Heart right ventricle (tissue), 16 donors: ENCODE measurements at places on chromosomes 7 and 10. TPM values are rescaled to one million over a fixed set of nuclear protein-coding genes. Genes with fewer than 3 reads are reported as not detected.

Gene MPP7
- 12.8 TPM for total RNA-seq

DNA sequence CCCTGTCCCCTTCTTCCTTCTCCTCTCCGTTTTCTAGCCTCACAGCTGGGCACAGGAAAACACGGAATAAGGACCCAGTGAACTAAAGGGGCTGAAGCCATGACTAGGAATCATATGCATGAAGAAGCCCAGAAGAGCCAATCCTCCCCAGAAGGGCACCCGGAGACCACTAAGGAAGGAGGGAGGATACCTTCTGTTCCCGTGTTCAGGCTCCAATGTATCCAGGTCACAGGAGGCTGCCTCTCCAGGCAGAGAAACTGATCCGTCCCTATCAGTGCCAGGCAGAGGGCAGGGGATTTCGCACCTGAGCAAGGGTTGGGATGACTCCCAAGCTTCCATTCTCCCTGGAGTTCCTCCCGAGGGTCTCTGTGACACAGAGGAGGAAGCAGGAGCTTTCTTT lies 246.6 kb downstream of the SNX10 start:
- H3K36me3 ChIP-seq: no peaks in the 10 kb centered on the region
- no peak overlapping the region for H3K27ac ChIP-seq
- H3K27me3 ChIP-seq: peaks cover 68% of the 10 kb centered on the region
- DNase-seq: no peak
- H3K4me3 ChIP-seq: no peak overlapping the region

DNA sequence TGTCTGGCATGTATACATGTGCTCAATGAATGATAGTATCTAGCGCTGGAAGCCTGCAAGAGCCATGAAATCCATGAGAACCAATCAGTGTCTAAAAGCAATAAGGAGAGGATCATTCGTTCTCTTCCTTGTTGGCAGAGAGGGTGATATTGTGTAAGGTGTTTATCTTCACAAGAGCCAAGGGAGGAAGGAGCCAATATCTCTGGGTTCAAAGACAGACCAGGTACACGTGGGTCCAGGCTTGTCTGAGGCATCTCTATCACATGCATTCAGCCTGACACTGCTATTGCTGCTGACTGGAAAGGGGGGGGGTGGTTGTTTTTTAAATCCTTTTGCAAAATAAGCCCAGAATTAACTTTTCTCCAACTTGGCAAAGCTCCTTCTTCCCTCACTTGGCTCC lies 4.0 kb downstream of the SEC31B start:
- H3K4me1 ChIP-seq: peaks cover 15% of the 10 kb centered on the region
- DNase-seq: no peak
- H3K27me3 ChIP-seq: no peaks in the 10 kb centered on the region
- H3K36me3 ChIP-seq: no peaks in the 10 kb centered on the region

Gene AHCYL2
- 5.1 TPM for total RNA-seq

GRCh38 chr7:143499246-143499645 lies 21.6 kb downstream of the TAS2R41 start:
- DNase-seq: peak; percentile 76
- no peaks in the 10 kb centered on the region for H3K4me1 ChIP-seq
- H3K4me3 ChIP-seq: no peak overlapping the region
- H3K36me3 ChIP-seq: no peaks in the 10 kb centered on the region
- H3K27ac ChIP-seq: peak overlapping the region; percentile 87

Gene AP5Z1
- total RNA-seq: 12.3 TPM

Gene VWA2
- total RNA-seq: not detected

Gene SPDYE6
- total RNA-seq: not detected

Gene CCDC172
- not detected for total RNA-seq

DNA sequence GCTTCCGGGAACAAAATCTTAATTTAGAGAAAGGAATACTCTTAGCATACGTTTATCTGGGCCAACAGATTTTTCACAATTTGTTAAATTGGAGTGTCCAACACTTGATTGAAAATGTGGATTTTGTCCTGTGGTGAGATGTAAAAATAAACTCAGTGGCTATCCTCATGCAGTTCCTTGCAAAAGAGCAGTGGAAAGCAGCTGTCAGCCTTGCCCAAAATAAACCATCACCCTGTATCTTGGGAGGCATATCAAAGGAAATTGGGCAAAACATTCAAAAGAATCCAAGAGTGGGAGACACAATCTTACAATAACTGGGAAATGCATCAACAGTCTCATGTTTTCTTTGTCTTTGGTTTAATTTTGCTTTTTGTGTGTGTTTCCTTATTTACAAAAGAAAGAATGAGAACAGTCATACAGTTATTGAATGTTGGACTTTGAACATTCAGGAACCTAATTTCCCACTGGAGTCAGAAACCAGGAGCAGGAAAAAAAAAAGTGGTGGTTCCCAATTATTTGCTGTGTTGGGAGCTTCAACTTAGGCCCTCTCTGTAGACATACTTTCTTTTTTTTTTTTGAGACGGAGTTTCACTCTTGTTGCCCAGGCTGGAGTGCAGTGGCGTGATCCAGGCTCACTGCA lies 44.4 kb upstream of the DGKI start:
- no peak for DNase-seq
- peaks cover 23% of the 10 kb centered on the region for H3K36me3 ChIP-seq
- peaks cover 26% of the 10 kb centered on the region for H3K4me1 ChIP-seq
- peak overlapping the region; percentile 74 for H3K27ac ChIP-seq
- H3K27me3 ChIP-seq: no peaks in the 10 kb centered on the region

- H3K27me3 ChIP-seq: no peaks in the 10 kb centered on the region
- no peak for DNase-seq
- H3K4me3 ChIP-seq: no peak overlapping the region
- H3K27ac ChIP-seq: no peak overlapping the region
Measured at GRCh38 chr10:31888442-31888841, 40.2 kb downstream of the ARHGAP12 start.

GRCh38 chr10:132243626-132244025 lies 56.9 kb downstream of the DPYSL4 start:
- no peak overlapping the region for H3K4me3 ChIP-seq
- H3K36me3 ChIP-seq: no peaks in the 10 kb centered on the region
- no peak for DNase-seq
- H3K4me1 ChIP-seq: peaks cover 8% of the 10 kb centered on the region
- no peaks in the 10 kb centered on the region for H3K27me3 ChIP-seq

GRCh38 chr7:25967278-25968204 lies 184.5 kb upstream of the NFE2L3 start:
- peaks cover 11% of the 10 kb centered on the region for H3K27me3 ChIP-seq
- no peaks in the 10 kb centered on the region for H3K4me1 ChIP-seq
- no peak overlapping the region for H3K27ac ChIP-seq
- DNase-seq: no peak
- H3K36me3 ChIP-seq: no peaks in the 10 kb centered on the region

- H3K4me1 ChIP-seq: peaks cover 67% of the 10 kb centered on the region
- H3K36me3 ChIP-seq: no peaks in the 10 kb centered on the region
Measured at GRCh38 chr7:1049006-1049741, 4.8 kb downstream of the GPR146 start.

- no peak for DNase-seq
- no peak overlapping the region for H3K27ac ChIP-seq
- no peaks in the 10 kb centered on the region for H3K27me3 ChIP-seq
Measured at GRCh38 chr7:84665339-84665738, 470.8 kb upstream of the SEMA3A start.

Gene PPP1R3C
- total RNA-seq: 315 TPM

Gene ABCF2
- 28.8 TPM for total RNA-seq

Gene NEUROG3
- total RNA-seq: not detected

DNA sequence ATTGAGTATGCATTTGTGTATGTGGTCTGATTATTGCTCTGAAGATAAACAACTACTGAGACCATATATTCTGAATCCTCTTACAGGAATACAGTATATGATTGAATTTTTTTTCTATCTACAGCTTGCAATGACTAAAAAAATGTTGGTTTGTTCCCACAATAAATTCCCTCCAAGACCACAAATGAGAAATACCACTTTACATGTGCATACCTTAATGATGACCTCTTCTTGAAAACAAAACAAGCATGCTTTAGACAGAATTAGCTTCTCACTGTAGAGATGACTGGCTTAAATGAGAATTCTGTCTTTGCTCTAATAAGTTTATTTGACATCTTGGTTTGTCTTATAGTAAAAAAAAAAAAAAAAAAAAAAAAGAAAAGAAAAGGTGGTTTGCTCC lies 241.5 kb downstream of the PCDH15 start:
- no peak overlapping the region for H3K27ac ChIP-seq
- no peak for DNase-seq
- no peaks in the 10 kb centered on the region for H3K4me1 ChIP-seq
- no peak overlapping the region for H3K4me3 ChIP-seq

Gene H2BK1
- not detected for total RNA-seq

GRCh38 chr10:47404446-47404845 lies 20.4 kb upstream of the ZNF488 start:
- H3K4me3 ChIP-seq: no peak overlapping the region
- no peaks in the 10 kb centered on the region for H3K36me3 ChIP-seq
- H3K27me3 ChIP-seq: no peaks in the 10 kb centered on the region
- H3K4me1 ChIP-seq: peaks cover 15% of the 10 kb centered on the region
- no peak overlapping the region for H3K27ac ChIP-seq
